ENCODE measurements at places on chromosomes 3 and 15.

DNA sequence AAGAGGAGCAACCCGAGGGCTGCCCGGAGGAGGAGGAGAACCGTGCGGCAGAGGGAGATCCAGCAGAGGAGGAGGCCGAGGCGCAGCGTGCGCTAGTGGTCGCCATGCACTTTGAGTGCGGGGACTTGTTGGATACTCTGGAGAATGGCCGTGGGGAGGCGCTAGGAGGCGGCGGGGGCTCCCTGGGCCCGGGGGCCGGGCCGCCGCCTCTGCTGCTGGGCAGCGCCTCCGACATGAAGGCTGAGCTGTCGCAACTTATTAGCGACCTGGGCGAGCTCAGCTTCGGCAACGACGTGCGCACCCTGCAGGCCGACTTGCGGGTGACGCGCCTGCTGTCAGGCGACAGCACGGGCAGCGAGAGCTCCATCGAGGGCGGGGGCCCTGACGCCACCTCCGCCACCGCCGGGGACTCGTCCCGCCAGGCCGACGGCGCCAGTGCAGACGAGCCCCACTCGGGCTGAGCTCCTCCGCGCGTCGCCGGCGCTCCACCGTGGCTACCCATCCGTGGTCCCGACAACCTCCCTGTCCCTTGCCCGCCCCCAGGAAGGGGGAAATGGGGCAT lies 2.0 kb downstream of the FAM43A start:
- peak; percentile 80 for DNase-seq

- DNase-seq, result no peak
Observed at GRCh38 chr3:134917631-134918030, 122.6 kb downstream of the EPHB1 start.

- DNase-seq, result no peak
Observed at GRCh38 chr3:62965311-62965710, 90.1 kb upstream of the CADPS start.

GRCh38 chr3:138184994-138185393 lies 2.1 kb upstream of the ARMC8 start:
- DNase-seq, result no peak

GRCh38 chr15:93268066-93268465 lies 179.1 kb upstream of the RGMA start:
- no peak for DNase-seq

GRCh38 chr15:45276831-45277230 lies 24.8 kb downstream of the SLC28A2 start:
- peak; percentile 42 for DNase-seq

DNA sequence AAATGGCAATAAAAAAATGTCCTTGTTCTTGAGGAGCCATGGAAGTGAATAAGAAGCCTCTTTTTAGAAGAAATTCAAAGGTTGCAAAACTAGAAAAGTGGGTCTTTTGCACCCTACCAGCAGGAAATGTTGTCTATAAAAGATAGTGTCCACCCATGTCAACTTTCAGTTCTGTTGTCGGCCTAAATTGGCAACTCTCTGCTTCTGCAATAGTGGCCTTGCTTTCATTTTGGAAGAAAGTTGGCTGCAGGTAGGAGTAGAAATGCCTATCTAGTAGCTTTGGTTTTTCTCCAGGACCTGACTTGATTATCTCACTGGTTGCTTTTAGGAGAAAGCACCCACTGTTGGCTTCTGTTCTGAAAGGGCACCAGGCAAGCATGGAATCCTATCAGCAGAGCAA lies 85.4 kb downstream of the TMEM108 start:
- DNase-seq, result no peak

- no peak for DNase-seq
Observed at GRCh38 chr3:43477600-43477999, 144.2 kb downstream of the ANO10 start.

DNA sequence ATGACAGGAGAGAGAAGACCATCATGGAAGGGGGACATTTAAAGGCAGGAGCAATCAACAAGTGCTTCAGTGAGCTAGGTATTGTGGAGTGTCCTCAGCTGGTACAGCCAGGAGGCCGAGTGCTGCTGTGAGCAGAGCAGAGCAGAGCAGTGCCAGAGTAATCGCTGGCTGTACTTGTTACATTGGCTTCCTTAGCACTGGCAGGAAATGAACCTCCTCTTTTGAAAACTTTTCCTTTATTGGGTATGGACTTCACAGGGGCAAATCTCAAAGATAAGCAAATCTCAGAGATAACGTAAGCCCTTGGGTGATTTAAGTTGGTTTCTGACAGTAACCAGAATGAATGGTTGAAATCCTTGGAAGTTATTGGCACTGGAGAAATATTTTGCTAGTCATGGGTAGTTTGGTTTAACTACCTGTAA lies 2.1 kb downstream of the SH3GL3 start:
- DNase-seq, result no peak

DNA sequence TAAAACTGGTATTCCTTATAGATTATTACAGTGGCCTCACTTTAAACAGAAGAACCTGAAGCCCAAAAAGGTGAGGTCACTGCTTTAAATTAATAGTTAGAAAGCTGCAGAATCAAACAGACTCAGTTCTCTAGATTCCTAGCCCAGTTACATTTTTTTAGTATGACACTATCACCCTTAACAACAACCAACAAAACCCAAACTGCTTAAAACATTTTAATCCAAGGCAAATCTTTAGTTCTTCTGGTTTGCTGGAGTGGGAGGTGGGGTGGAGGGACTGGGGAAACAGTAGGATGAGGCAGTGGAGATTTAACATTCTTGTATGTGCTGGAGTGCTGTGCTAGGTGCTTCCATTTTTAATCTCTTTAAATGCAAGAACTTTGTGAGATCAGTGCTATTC lies 631.6 kb upstream of the KCNMB2 start:
- no peak for DNase-seq

DNA sequence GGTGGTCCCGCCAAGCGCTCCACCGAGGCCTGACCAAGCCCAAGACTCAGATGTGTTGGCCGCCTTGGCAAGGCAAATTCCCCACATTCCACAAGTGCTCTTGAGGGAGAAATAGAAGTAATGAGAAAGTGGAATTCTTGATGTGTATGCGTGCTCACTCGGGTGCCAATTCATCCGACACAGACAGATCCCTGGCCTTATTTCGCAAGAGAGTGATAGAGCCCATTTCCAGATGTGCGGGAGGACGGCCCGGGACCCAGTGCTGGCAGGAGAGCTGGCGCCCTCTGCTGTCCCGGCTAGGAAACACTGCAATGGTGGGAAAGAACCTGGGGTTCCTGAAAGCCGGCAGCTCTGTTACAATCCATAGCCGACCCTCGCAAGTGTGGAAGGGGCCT lies 76.0 kb downstream of the HMG20A start:
- peak; percentile 95 for DNase-seq

GRCh38 chr3:80331494-80332170 lies 563.8 kb upstream of the ROBO1 start:
- no peak for DNase-seq

- no peak for DNase-seq
Observed at GRCh38 chr15:70033529-70034140, 64.1 kb downstream of the TLE3 start.

DNA sequence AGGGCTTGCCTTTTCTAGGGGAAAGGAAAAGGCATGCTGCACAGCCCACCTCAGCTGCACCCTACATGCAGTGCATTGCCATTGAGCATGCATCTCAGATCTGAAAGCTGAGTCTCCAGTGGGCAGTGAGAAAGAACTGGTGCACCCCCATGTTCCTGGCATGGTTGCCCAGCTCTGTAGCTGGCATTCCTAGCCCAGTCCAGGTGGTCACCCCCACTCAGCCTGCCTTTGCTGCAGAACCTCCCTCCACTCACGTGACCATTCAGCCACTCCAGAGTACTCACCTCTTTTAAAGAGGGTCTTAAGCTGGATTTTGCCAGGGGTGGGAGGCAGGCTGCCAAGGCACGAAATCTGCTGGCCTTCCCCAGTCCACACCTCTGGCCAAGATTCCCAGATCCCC lies 208.6 kb upstream of the TOPAZ1 start:
- DNase-seq, result no peak

- peak; percentile 66 for DNase-seq
Observed at GRCh38 chr3:127226946-127227842, 34.3 kb downstream of the PRR23E start.

DNA sequence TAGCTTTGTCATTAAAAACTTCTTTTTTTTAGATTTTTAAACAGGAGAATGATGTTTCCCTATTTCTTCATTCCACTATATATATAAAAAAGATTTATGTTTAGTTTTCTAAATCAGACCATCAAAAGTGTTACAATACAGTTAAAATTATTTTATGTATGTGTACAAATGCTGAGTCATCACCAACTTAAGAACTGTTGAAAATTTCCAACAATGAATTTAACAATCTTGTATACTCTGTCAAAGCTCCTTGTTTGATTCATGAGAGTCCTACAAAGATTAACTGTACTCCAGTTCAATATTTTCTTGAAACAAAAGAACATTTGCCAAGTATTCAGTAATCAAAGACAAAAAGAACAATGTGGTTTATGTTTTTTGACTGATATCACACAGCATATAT lies 82.0 kb downstream of the POLQ start:
- no peak for DNase-seq

DNA sequence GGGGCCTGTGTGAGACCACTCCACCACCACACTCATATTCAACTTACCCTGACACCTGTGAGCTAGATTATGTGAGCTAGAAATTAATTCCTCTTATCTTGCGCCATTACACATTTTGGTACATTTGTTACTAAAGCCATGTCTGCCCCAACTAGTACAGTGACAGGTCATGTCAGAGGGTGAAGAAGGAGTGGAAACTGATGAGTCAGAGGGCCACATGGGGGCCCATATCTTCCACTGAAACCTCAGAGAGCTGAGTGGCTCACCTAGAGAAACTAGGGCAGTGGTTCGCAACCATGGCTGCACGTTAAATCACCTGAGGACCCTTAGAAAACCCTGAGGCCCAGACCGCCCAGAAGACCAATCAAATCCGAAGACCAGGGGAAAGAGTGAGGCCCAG lies 15.7 kb upstream of the MEF2A start:
- no peak for DNase-seq

GRCh38 chr15:63240109-63240508 lies 37.3 kb upstream of the APH1B start:
- no peak for DNase-seq

GRCh38 chr15:36053746-36054145 lies 507.8 kb upstream of the DPH6 start:
- DNase-seq, result no peak

DNA sequence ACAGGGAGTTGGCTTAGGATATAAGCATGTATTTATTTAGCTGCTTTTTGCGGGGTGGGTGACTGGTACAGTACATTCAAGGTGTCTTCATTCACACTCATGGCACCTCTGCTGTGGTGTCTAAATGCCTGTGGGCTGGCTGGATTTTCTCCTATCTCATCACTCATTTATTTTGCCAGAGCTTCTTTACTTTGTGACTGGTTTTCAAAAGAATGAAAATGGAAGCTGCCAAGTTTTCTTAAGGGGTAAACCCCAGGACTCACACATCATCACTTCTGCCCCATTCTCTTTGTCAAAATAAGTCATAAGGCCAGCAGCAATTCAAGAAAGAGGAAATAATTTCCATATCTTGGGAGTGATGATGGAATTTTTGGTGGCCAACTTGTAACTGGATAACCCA lies 493.4 kb upstream of the ALCAM start:
- DNase-seq, result no peak

DNA sequence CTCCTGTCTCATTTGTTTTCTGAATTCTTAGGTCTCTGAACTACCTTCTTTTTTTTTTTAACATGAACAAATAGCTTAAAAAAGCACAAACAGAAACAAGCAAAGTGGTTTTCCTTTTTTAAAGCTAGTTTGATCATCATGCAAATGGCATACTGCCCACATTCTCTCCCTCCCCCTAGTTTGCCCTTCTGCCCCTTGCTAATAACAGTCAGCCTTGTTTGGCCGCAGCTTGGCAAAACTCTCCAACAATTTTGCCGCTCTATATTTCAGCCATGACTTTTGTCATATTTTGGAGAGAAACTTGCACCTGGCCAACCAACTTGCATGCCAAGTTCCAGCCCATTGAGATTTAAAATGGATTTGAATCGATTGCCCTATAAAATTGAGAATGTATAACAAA lies 666.0 kb upstream of the NR2F2 start:
- no peak for DNase-seq

- DNase-seq, result no peak
Observed at GRCh38 chr15:71585159-71585558, 225.2 kb upstream of the NR2E3 start.

DNA sequence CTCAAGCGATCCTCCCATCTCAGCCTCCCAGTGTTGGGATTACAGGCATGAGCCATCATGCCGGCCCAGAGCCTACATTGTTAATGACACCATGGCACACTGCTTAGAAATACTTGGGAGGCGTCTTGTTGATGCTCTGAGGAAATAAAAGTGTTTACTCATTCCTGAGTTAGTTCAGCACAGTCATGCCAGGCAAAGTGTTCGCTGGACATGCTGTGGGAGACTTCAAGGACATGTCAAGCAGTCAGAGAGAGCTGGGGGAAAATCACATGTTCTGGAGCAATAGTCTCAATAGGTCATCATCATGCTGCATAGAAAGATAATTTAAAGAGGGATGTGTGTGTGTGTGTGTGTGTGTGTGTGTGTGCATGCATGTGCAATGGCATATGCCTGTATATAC lies 37.5 kb downstream of the TTC23 start:
- DNase-seq, result no peak

DNA sequence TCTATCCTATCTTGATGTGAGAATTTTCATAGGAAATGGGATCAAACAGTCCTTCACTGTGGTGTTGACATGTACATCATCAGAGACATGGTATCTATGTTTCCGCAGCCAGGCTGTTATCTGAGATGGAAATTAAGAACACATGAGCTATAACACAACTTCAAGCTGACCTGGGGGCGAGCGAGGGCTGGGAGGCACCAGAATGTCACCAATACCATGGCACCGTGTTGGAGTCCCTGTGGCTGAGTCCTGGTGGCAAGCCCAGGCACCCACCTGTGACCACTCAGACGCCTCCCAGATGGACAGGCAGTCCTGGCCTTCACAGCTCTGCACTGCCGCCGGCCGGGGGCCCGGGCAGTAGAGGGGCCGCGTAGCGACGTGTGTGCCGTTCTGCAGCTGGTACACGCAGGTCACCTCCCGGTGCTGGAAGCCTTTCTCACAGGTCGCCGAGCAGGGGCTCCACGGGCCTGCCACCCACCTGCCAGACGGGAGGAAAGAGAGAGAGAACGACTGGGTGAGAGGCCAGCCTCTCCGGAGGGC lies 263.9 kb upstream of the LYSMD4 start:
- no peak for DNase-seq

GRCh38 chr3:138395865-138396751 lies 38.3 kb upstream of the ESYT3 start:
- no peak for DNase-seq

GRCh38 chr3:173891272-173892100 lies 493.9 kb downstream of the NLGN1 start:
- no peak for DNase-seq
